Foreskin keratinocyte (primary cell): ENCODE measurements at places on chromosomes 12 and 14.
A peak's percentile ranks its signal among the peaks of the same experiment; 100 is the strongest.

- peak; percentile 43 for DNase-seq
These were observed 4.8 kb upstream of the LMNTD1 start for GRCh38 chr12:25557830-25558436.

GRCh38 chr14:49861699-49862088 lies 9.1 kb upstream of the NEMF start:
- peak; percentile 75 for DNase-seq

- no peak for DNase-seq
These were observed 78.5 kb upstream of the RASSF3 start for GRCh38 chr12:64531665-64532334.

DNA sequence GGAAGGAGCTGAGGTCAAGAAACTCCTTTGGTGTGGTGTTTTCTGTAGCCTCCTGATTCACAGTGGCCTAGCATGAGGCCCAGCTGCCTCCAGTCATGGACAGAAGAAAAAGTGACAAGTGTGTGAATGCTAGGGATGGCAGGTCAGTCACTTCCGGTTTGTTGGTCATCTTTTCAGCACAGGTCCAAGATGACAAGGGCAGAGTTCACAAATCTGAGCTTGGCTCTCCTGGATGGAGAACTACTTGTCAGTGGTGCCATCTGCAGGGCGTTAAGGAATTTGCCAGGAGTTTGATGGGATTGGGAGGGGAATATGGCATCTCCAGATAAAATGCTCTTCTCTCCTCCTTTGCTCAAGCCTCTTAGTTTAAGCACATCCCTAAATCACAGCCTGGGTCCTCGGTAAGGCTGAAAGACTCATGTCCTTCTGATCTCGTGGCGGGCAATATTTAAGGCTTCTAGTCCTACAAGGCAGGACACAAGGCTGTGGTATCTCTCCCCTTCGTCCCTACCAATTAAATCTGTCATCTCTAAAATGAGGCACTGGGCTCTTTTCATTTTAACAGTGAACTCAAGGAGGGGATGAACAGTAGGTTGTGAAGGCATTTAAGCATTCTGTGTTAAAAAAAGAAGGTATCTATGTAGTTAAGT lies 10.0 kb downstream of the TUBA1B start:
- peak; percentile 41 for DNase-seq

- DNase-seq, result no peak
These were observed 2.2 kb downstream of the TMEM132C start for GRCh38 chr12:128269181-128269591.

DNA sequence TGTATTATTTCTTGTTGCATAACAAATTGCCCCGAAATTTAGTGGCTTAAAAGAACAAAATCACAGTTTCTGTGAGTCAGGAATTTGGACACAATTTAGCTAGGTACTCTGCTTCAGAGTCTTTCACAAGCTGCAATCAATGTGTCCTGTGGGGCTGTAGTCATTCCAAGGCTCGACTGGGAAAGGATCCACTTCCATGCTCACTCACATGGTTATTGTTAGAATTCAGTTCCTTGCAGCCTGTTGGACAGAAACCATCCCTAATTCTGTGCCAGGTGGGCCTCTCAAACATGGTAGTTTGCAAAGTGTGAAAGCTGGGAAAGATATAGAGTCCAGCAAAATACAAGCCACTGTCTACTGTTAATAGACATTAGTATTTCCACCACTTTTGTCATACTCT lies 59.7 kb upstream of the ARID2 start:
- DNase-seq, result no peak

DNA sequence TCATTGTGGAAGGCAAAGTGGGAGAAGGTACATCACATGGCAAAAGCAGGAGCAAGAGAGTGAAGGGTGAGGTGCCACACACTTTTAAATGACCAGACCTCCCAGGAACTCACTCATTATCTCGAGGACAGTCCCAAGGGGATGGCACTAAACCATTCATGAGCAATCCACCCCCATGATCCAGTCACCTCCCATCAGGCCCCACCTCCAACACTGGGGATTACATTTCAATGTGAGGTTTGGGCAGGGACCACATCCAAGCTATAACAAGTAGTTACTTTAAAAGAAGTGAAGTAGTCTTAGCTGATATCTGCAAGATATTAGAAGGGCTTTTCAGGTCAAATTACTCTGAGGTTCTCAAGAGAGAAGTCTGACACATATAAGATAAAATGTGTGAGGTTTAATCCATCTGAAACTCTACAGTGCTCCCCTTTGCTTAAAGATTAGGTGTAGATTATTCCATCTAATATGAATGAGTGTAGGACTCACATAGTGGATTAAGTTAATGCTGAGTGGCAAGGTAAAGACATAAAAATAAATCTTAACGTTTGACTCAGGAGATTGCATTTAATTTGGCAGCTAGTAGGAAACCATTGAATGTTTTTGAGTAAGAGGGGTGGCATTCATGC lies 130.8 kb downstream of the TMX1 start:
- no peak for DNase-seq

DNA sequence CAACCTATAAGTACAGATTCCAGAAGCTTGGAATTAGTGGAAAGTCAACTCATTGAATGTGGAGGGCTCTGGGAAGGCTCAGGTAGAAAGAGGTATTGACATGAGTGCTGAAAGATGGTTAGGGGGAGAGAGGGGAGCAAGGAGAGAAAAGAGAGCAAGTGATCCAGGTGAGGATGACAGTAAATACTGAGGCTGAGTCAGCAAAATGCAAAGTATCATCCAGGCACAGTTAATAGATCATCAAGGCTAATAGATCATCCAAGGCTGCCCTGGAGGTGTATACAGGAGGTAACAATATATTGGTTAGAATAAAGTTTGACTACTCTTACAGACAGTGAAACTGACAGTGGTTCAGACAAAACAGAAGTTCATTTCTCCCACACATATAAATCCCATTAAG lies 100.5 kb downstream of the TBX5 start:
- DNase-seq, result no peak

DNA sequence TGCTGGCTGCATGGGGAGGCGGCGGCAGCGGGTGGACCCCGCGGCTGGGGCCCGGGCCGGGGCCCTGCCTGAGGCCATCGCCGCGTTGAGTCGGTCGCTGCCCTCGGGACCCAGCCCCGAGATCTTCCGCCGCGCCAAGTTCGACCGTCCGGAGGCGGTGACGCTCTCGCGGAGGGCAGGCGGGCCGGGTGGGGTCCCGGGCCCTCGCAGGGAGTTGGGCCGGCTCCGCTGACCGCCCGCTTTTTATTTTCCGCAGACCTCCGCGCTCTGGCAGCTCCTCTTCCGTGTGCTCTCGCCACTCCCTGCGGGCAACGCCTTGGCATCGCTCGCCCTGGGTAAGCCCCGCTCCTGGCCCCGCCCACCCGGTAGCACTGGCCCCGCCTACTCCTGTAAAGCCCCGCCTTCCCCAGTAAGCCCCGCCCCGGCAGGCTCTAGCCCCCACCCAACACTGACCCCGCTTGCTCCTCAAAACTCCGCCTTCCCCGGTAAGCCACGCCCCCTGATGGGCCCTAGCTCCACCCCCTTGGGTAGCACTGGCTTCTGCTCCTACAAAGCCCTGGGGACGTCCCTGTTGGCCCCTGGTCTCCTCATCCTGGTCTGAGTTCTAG lies 424 bp downstream of the TEDC1 start:
- DNase-seq, result peak; percentile 18

- no peak for DNase-seq
These were observed 343.2 kb downstream of the ZFP36L1 start for GRCh38 chr14:68449561-68450181.

GRCh38 chr12:94561943-94562411 lies 88.4 kb downstream of the TMCC3 start:
- DNase-seq, result peak; percentile 58

GRCh38 chr12:84919271-84919670 lies 6.7 kb upstream of the SLC6A15 start:
- DNase-seq, result peak; percentile 72

GRCh38 chr14:36454599-36455240 lies 65.3 kb downstream of the NKX2-1 start:
- DNase-seq, result no peak

DNA sequence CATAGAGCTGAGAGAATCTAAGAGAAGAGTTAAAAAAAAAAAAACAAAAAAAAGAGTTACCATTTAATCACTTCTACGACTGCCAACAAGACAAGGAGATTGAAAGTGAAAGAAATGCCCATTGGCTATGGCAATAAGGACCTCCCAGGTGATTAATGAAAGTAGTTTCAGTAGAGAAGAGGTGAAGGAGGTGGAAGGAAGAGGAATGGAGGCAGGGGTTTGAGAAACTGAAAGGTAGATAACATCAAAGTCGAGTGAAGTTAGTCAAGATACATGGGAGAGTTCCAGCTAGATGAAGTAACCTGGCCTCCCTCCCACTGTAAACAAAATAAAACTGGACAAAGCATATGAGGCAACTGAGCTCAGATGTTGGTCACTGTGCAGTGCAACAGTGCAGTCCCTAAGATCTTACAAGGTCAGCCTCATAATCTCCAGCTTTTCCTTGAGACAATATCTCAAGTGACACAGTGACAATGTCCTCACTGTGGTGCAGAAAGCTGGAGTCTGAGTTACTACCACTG lies 118.0 kb upstream of the CCDC198 start:
- DNase-seq, result no peak

DNA sequence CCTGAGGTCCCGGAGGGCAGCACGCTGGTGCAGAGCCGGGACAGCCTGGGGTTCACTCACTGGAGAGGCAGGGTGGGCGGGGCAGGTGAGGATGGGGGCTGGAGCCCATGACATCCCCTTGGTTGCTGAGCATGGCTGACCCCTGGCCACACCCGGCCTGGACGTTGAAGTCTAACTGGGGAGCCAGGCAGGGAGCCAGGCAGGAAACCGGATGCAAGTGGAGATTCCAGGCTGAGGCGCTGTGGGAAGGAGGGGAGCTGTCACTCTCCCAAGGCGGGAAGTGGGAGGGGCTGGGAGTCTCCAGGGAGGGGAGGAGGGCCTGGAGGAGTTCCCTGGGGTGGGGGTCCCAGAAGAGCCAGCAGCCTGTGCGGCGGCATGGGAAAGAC lies 7.7 kb upstream of the INF2 start:
- no peak for DNase-seq

DNA sequence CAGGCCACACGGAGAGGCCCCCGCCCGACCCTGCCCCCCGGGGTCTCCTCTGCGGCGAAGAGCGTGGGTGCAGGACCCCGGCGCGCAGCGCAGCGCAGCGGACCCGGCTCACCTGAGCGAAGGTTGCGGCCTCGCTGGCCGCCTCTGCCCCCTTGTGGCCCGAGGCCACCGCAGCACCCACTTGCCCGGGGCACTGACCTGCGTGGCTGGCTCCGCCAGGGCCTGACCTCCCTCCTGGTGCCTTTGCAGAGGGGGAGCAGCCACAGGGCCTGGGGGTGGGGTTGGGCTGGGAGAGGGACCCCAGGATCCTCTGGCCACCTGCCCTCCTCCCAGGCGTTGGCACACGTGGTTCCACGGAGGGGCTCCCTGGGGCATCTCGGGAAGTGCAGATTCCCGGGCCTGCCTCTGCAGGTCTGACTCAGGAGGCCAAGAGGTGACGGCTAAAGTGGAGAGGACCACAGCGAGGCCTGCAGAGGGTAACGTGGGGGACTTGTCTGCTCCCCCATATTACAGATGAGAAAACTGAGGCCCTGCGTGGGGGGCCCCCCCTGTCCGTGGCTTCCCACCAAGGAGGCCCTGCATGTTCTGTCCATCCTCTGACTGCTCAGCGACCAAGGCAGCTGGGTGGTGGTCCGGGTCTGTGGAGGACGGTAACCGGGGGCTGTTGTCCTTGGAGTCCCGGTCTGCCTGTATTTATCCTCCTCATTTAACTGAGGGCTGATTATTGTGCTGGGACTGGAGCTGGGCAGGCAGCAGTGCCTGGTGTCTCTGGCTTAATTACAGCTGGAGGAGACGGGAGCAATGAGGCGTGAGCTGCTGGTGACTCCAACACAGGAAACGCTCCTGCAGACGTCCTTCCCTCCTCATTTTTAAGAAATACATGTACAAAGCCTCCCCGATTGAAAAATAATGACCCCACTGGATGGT lies 67.9 kb upstream of the BEGAIN start:
- no peak for DNase-seq

DNA sequence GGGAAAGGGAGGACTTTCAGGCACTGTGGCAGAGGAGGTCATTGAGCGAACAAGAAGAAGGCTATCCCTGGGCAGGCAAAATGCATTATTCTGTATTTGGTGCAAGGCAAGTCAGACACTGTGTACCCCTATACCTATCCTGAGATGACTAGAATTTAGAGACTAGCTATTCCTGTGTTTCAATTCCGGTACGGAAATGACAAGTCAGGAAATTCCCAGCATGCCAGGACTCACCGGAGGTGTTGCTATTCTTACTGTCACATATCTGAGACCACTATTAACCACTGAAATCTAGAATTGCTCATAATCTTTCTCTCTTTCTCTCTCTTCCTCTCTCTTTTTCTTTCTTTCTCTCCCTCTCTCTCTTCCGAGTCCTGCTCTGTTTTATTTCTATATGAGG lies 297.1 kb downstream of the PDZRN4 start:
- DNase-seq, result peak; percentile 17
